ENCODE measurements at places on chromosomes 3 and 15. TPM values are rescaled to one million over a fixed set of nuclear protein-coding genes. Genes with fewer than 3 reads are reported as not detected.

The CHRM5 gene
- not detected for total RNA-seq

- no peak for DNase-seq
These were observed 163.6 kb downstream of the TUSC7 start for GRCh38 chr3:116873142-116873541.

DNA sequence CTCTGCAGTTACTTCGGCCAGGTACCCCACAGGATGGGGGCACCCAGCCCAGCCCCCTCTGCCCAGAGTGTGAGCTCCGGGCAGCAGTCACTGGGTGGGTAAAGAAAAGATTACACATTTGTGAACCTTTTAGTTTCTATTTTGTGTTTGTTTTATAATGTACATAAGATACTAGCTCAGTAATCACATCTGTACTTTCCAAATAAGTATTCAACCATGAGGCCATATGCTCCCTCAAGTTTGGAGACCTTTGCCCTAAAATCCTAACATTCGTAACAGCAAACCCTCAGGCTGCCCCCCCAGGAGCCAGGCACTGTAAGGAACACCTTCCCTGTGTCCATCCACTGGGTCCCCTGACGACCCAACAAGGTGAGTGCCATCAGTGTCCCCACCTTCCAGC, 68.3 kb upstream of the SLC6A6 start:
- no peak for DNase-seq

GRCh38 chr3:35241236-35241635, 398.1 kb upstream of the ARPP21 start:
- no peak for DNase-seq

DNA sequence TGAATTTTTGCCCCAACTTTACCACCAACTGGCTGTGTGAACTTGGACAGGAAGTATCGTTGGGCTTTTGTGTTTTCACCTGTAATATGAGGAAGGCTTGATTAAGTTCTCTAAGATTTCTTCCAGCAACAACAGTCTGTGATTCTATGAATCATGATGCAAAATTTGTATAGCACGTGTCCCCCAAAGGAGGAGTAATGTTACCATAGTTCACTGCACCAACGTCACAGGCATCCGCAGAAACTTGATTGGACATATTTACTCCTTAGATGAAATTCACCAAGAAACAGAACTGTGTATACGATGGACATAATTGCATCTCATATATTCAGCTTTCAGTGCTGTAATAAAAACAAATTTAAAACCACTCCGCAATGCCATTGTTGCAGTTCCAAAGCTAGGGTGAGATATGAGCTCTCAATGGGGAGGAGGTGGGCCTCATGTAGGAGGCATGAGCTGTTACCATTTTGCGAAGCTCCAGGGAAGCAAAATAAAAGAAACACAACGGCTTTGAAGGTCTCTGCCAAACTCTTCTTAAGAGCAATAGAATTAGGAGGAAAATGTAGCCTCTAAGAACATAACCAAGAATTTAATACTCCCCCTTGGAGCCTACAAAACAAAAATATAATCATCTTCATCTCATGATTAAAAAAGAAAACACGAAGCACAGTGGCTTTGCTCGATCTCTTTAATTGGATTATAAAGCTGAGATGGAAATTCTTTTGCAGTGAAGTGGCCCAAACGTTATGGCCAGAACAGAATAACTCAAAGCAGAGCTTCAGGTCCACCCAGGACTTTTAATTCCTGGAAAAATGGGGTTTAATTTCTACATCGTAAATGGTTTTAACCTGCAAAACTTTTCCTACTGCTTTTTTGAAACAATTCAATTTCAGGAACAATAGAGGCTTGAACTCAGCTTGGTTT, 80.7 kb downstream of the CHST2 start:
- DNase-seq: peak; percentile 24

DNA sequence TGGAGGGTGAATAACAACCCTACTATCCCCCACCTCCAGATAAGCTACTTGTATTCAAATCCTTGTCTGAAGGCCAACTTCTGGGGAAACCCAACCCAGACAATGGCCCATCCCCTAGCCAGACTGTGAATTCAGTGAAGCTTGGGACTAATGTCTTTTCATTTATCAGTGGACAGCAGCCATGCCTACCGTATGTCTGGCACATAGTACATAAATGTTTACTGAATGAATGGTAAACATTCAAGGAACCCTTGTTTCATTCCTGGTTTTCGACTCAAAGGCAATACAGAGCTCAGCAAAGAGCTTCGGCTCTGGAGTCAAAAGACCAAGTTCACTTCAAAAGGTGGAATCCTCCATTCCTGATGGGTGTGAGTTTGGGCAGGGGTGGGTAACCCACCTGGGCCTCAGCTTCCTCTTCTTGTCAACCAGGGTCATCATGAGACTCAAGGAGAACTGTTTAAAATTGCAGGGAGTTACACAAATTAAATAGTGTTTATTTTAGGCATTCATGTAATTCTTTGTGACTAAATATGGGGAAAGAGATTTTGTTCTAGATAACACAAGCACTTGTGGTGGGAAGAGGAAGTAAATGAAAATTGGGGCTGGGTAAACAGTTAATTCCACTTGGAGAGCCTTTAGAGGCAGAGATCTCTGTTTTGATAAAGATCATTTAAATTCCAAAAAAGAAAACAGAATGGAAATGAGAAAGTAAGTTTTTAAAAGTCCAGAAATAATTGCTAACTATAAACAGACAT, 303.7 kb upstream of the WNT5A start:
- no peak for DNase-seq

The CLDN11 gene
- total RNA-seq: 0.33 TPM

GRCh38 chr3:147797095-147797494, 387.9 kb downstream of the ZIC1 start:
- no peak for DNase-seq

- no peak for DNase-seq
These were observed 140.2 kb downstream of the TPRA1 start for GRCh38 chr3:127450331-127450730.

The CCDC50 gene
- 43.9 TPM for total RNA-seq

The C3orf49 gene
- not detected for total RNA-seq
